AG08396 (cell line): ENCODE measurements at places on chromosomes 7 and 10.

- no peak for DNase-seq
Observed at GRCh38 chr10:74314166-74314565, 163.1 kb downstream of the ADK start.

DNA sequence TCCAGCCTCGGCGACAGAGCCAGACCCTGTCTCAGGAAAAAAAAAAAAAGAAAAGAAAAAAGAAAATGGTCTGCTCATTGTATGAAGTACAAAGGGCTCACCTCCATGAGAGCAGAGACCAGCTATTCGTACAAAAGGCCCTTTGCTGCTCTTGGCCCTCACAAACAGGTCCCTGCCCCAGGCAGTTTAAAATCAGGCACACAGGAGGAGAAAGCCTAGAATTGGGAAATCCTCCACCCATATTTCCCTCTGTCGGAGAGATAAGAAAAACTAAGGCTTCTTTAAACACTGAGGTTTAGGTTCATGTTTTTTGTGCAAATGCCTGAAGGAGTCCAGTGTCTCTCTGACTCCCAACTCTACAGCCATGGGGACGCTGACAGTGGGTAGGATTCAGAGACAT, 15.1 kb downstream of the GNA12 start:
- no peak for DNase-seq

DNA sequence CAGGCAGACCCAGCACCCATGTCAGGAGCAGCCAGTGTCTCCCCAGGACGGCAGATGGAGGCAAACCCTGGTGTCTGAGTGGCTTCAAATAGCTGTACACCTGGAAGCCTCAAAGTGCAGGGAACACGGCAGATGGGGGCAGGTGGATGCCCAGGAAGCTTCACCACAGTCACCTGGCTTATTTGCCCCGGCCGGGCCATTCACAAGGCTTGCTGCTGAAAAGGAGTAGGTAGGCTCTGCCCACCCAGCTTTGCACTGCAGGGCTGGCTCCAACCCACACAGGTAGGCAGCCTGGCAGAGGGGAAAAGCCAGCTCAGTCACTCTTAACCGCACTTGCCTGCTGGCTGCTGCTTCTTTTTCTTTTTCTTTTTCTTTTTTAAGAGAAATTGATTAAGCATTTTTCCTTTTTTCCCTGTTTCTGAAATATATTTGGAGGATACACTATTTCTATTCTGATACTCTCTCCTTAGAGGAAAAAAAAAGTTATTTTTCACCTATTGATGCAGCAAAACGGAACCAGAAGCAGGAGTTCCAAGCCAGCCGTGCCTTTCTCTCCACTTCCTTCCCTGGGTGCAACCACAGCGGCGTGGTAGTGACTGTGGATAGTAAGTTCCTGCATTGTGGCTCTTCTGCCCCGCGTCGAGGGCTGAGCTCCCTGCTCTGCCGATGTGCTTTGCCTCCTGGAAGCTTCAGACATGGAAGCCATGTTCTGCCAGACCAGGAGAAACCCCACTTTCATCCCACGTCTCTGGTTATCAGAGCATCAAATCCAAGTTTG, 118.3 kb downstream of the KLF6 start:
- no peak for DNase-seq

DNA sequence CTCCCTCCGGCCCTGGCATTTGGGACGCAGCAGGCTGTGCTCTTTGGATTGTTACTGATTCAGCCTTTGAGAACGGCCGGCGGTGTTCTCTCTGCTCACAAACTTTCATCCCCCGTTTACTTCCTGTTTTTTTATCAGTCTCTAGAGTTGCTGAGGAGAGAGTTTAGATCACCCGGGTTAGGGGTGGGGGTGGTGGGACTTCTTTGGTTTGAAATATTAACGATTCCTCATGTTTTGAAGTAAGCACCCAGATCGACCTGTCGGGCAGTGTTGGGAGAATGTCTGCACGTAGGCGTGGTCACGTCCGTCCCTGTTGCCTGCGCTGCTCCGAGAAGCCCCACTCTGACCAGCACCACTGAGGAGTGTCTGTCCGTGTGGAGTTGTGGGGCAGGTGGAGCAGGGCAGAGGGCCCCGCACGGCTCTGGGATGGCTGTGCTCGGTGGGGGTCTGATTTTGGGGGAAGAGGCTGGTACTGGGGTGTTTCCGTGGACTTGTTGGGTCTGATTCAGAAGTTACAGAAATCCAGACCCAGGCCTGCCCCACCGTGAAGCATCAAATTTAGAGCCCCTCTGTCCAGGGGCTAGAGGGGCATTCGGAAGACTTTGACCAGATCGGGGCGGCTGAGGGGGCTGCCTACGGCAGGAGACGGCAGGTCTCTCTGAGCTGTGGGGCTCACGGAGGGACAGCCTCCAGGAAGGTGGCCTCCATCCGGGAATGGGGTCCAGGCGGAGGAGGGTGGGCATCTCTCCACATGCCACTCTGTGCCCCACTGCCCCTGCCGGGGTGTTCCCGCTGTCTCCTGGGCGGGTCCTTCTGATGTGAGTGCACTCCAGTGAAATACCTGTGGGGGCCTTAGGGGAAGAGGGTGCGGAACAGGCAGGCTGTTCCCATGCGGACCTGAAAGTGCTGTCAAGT, 7.4 kb downstream of the INPP5A start:
- DNase-seq, result no peak

- DNase-seq, result no peak
Observed at GRCh38 chr10:115432188-115432819, 339.1 kb downstream of the ATRNL1 start.

DNA sequence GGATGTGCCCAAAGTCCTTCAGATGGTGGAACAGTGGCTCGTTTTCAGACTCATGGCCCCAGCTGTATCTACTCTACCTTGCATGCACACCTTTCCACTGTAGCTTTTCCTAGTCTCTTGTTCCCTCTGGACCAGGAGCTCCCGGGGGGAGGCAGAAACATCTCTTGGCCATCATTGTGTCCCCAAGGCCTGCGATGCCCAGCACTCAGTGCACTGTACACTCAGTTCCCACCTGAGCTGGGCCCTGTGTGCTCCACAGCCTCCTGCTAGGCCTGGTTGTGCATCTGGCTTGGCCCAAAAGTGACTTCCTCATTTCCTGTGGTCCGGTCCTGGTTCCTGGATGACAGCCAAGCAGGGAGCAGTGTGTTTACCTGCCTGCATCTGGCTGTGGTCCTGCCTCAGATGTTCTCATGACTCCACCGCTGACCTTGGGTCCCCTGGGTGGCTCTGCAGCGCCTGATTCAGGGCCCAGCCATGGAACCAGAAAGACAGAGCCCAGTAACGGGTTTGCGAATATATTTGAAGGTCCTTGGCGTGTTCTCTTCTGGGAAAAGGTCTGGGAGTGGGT, 9.9 kb upstream of the DOCK1 start:
- no peak for DNase-seq

DNA sequence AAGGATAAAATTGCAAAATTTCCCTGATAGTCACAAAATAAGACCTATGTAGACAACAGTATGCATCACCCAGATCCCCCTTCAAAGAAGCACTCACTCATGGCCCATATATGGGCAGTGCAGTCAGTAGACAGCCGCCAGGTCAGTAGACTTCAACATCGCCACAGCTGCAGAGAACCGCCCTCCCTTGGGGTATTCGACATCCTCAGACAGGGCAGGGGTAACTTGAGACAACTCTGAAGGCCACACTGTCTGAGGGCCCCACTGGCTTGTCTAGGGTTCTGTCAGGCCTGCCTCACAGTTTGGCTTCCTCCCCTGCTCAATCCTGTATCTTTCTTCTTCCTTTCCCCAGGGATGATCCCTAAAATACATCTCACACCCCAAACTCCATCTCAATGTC, 172.3 kb downstream of the IMMP2L start:
- no peak for DNase-seq

DNA sequence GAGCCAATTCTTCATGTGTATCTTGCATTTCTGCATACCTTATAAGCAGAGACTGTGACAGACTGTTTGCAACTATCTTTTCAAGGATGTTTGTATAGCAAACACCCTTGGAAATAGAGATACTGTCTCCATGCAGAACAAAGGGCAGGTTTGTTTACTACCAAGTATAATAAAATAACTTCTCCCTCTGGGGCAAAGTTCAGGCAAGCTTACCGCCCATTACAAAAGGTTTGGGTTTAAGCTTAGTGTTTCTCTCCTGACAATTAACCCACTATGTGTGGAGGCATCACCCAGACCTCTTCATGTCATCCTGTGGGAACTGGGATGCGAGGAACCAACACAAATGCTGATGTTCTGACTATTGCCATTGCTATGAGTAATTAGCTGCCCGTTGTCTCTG, 479.1 kb upstream of the ZMIZ1 start:
- DNase-seq, result no peak

GRCh38 chr7:20826243-20826642, 39.6 kb upstream of the SP8 start:
- DNase-seq, result no peak

GRCh38 chr10:125116652-125117310, 43.6 kb downstream of the CTBP2 start:
- no peak for DNase-seq

GRCh38 chr7:19113855-19114550, 3.4 kb downstream of the TWIST1 start:
- peak; percentile 66 for DNase-seq

DNA sequence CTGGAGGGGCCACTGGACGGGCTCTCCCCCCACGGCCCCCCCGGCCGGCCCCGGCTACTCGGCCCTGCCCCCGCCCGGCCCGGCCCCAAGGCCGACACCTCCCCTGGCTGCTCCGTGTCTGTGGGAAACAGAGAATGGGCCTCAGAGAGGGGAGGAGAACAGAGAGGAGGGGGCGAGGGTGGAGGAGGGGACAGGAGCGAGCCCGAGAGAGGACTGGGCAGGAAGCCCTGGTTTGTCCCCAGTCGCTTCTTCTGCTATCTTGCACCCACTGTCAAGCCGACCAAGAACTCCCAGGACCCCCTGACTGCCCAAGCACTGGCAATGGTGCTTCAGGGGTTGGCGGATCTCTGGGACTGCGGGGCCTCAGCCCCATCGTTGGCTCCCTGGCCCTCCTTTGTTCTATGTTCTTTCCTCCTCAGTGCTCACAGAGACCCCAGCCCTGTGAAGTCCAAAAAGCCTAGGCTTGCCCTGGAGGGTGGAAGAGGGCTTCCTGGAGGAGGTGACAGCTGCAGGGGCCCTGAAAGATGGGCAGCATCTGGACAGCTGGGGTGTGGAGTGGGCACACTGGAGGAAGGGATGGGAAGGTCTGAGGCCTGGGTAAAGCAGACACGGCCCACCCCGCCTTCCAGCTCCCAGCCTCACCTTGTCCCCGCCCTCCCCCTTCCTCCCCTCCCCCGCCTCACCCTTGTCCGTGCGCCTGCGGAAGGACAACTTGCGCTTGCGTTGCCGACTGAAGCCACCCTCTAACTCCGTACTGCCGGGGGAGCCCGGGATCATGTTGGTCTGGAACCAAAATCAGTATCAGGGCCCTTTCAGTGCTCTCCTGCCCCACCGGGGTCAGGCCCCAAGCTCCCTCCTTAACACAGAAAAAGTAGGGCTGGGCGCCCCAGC, 30.1 kb downstream of the KCNH2 start:
- no peak for DNase-seq

DNA sequence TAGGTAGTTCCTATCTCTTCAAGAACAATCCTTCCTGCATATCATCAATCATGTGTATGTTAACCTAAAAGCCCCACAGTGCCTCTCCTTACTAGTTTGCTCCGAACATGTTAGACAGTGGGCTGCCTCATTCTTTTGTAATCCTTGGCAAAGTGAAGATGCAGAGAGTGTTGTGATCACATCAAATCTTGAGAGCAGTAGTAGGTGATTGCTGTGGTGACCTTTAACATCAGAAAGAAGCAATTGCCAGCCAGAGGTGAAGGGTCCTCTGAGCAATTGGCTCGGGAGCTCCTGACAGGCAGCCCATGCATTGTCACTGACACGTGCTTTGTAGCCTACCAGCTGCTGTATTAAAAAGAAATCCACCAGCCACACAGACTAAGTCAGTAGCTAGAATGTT, 19.6 kb upstream of the GSTK1 start:
- DNase-seq, result no peak

GRCh38 chr7:153935095-153935494, 117.1 kb upstream of the DPP6 start:
- no peak for DNase-seq

GRCh38 chr10:77902159-77902558, 24.4 kb downstream of the DLG5 start:
- DNase-seq, result no peak

- DNase-seq, result no peak
Observed at GRCh38 chr10:95319239-95319638, 28.4 kb upstream of the PDLIM1 start.

- peak; percentile 65 for DNase-seq
Observed at GRCh38 chr7:18978108-18978495, 139.3 kb downstream of the TWIST1 start.

DNA sequence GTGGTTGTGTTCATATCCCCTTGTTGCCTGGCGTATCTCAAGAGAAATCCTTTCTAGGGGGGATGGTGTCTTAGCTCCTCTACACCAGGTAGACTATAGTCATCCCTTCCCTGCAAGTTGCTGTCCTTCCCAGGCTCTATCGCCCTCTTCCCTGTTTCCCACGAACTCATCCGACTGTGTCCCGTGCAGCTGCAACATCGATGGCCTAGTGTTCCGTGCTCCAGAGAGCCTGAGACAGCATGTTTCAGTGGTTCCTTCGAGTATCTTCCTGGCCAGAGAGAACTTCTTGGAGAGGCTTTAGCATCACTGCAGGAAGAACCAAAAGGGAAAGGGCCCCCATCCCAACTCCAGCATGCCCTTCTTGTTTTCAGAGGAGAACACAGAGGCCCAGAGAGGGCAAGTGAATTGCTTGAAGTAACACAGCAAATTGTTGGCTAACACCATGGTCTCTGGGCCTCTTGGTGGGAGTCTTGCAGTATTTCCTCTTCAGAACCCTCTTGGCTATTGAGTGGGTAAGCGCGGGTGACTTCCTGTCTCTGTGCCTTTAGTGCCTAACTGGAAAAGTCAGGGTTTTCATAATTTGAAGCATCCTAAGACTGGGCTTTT, 162.9 kb downstream of the RGS10 start:
- DNase-seq, result no peak

- DNase-seq, result no peak
Observed at GRCh38 chr10:10396601-10397000, 621.1 kb upstream of the CELF2 start.

DNA sequence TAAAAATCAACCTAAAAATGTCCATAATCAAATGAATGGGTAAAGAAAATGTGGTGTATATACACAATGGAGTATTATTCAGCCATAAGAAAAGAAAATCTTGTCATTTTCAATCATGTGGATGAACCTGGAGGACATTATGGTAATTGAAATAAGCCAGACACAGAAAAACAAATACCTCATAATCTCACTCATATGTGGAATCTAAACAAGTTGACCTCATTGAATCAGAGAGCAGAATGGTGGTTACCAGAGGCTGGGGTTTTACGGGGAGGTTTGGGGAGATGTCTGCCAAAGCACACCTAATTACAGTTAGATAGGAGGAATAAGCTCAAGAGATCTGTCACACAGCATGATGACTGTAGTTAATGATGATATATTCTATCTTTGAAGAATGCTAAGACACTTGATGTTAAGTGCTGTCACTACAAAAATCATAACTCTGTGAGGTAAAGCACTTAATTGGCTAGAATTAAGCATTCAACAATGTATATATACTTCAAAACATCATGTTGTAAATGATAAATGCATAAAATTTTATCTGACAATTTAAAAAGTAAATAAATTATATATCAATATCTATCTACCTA, 39.1 kb upstream of the TNPO3 start:
- DNase-seq, result no peak

- no peak for DNase-seq
Observed at GRCh38 chr10:34962866-34963265, 127.3 kb downstream of the CUL2 start.

GRCh38 chr7:149854611-149855360, 16.6 kb downstream of the ZNF862 start:
- peak; percentile 64 for DNase-seq

GRCh38 chr10:6786579-6787031, 206.5 kb upstream of the PRKCQ start:
- peak; percentile 63 for DNase-seq
